ENCODE measurements at places on chromosomes 4 and X.

DNA sequence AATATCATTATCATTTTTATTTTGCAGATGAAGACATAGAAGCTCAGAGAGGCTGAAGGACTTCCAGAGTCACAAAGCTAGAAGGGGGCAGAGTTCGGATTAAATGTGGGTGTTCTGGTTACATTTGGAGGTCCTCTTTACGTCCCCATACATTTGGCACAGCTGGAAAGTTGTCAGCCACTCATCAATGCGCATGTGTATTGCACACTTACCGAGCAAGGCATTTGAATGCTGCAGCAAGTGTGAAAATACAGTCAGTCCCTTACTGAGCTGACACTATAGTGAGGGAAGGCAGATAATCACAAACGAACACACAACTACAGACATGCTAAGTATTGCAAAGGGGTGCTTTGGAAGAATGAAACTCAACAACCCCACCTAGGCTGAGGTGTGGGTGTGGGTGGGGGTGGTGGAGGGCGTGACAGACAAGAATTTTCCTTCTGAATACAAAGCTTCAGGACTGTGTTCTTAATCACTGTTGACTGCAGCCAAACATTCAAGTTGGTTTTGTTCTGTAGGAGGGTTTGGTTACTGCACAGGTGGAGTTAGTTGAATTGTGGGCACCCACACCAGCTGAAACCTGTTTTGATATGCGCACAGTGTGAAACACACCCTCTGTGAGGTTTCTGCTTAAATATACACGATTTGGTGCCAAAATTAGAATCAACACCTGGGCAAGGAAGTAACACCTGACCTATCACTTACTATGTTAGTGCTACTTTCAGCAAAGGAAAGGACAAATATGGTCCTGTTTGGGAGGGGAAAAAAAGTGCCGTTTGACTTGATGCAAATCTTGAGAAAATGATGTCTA, 72.4 kb downstream of the COQ2 start:
- no peak for DNase-seq

- DNase-seq, result no peak
Observed at GRCh38 chr4:13597604-13598003, 29.9 kb downstream of the BOD1L1 start.

GRCh38 chr4:31045151-31045550, 325.0 kb downstream of the PCDH7 start:
- DNase-seq, result no peak

DNA sequence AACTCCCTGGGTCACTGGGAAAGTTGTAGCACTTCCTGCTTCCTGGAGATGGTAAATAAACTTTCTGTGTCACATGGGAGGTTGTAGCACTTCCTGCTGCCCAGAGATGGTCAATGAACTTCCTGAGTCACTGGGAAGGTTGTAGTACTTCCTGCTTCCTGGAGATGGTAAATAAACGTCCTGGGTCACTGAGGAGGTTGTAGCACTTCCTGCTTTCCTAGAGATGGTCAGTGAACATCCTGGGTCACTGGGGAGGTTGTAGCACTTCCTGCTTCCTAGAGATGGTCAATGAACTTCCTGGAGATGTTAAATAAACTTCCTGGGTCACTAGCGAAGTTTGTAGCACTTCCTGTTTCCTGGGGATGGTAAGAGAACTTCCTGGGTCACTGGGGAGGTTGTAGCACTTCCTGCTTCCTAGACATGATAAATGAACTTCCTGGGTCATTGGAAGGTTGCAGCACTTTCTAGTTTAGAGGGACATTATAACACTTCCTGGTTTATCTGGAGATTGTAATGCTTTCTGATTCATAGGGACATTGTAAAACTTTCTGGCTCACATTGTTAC, 62.3 kb upstream of the CD99 start:
- DNase-seq, result no peak

DNA sequence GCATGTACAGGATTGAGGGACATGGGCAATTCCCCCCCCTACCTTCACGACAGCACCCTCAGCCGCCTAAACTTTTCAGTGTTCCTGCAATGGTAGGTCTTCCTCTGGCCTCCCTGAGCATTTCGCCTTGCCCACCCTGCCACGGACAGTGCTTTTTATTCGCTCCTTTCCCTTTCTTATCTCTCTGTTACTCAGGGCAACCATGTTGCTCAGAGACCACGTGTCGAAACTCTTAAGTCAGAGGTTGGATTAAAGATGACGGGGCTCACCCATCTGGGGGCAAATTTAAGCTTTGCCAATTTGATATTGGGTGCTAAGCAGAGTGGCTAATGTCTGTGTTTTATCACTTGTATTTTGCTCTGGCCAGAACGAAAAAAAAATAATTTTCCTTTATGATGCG, 20.4 kb downstream of the TENM3 start:
- no peak for DNase-seq

GRCh38 chrX:26586570-26586969, 370.6 kb downstream of the MAGEB5 start:
- no peak for DNase-seq

- no peak for DNase-seq
Observed at GRCh38 chr4:156109943-156110900, 156.6 kb upstream of the CTSO start.

- no peak for DNase-seq
Observed at GRCh38 chr4:126779436-126780166, 853.2 kb upstream of the INTU start.

DNA sequence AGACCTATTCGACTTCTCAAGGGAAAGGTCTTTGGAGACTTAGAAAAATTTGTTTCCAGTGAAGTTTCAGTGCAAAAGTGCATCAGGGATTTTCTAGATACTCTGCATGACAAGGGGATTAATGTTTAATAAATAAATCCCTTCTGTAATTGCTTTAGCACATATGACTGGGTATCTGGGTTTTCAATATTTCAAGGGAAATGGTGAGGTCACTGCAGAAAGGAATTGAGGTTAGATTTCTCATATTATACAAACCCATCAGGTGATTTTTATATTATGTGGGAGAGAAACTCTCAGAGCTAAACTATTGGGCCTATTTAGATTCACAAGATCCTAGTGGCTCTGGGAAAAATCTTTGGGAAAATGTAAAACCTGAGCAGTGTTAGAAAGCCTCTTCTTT, 48.3 kb upstream of the SLC4A4 start:
- DNase-seq, result no peak

DNA sequence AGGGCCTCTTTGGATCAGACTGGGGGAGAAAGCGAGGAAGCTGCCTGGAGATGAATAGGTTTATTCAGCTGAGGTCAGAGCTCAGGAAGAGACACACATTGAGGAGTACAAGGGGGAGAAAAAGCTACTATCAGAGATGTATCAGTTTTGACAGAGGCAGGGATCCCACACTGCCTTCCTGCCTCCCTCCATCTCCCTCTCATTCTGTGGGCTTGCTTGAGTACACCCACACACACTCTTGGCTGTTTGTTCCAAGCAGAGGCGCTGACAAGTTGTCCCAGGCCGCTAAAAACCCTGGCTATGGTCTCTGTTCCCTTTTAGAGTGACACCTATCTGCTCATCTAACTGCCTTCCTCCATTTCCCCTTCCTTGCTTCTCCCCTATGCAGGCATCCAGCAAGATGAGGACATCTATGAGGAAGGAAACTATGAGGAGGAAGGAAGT, 5.2 kb downstream of the TSPYL2 start:
- DNase-seq, result no peak

- DNase-seq, result no peak
Observed at GRCh38 chr4:67550857-67551256, 5.6 kb upstream of the CENPC start.

GRCh38 chr4:56701161-56701480, 20.0 kb upstream of the HOPX start:
- DNase-seq, result no peak

GRCh38 chrX:135639066-135639780, 74.2 kb upstream of the CT45A1 start:
- no peak for DNase-seq

DNA sequence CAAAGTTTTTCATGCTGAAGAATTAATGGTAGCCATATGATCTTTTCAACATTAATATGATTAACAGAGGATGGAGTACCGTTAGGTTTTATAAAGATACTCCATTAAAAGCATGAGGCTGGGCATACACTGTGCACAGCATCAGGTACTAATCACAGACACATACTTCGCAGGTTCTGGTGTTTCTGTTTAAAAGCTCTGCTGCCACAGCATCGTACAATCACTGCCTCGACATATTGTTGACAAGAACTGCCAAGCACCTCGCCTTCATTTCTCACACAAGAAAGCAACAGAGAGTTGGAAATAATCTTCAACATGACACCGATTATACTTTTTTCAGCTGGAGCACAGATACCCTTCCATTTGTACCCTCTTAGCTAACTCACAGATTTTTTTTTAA, 753.4 kb upstream of the FAM241A start:
- no peak for DNase-seq

DNA sequence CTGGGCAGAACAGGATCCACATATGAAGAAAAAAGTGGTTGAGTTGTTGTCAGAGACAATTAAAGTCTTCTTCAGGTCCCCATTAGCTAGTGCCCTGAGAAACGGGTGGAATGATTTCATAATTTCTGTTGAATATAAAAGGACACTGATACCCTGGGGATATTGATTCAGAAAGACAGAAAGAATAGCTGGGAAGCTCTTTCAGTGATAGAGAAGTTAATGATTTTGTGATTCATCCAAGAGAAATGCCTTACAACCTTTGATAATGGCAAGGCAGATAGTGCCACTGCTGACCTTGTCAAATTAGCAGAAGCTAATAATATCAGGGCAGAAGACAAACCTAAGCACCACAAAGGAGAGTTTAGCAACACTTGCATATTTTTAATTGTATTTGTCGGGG, 37.9 kb downstream of the UNC5C start:
- no peak for DNase-seq

- DNase-seq, result no peak
Observed at GRCh38 chr4:34731070-34731469, 1513.2 kb downstream of the ARAP2 start.

DNA sequence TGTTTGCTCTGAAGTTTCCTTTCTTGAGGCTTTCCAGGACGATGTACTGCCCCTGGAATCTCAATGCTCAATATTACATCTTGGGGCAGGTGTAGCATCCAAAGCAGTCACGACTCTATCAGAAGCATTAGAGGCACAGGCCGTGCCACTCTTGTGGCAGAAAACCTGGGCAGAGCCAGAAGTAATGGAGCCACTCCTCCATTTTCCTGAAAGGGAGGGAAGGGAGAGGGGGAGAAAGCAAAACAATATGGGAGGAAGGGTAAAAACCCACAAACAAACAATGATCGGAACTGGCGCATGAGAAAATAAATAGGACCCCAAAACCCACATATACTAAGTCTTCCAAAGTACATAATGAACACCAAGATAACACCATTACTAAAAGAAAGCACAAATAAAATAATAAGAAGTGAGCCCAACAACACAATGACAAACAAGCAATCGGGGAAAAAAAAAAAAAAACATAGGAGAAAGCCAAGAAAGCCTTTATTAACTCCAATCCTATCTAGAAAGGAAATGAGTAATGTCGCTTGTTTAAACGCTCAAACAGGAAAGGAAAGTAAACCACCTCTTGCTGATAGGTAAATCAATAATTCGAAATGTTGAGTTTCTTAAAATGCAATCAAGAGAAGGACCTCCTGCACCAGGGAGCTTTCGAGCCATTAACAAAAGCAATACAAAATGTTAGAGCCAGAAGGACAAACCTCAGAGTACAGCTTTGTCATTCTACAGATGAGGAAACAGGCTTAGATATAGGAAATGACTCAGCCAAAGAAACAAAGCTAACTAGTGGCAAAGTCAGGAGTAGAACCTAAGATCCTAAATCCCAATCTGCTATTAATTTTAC, 117.4 kb downstream of the ATRX start:
- DNase-seq, result no peak

DNA sequence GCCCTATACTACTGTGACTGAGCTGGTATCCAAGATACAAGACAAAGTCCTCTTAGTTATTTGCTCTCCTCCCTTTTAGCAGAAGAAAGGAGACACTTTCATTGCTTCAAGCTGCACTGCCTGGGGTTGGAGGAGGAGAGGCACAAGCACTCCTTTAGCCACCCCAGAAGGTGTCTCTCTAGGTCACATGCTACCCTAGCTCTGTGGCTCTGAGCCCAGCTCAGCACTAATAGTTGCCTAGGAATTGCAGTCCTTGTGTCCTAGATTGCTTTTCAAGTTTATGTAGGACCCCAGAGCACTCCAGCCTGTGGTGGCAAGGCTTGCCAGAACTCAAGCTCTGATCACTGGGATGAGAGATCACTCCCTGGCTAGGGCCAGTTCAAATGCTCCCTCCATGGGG, 24.4 kb upstream of the LHFPL1 start:
- no peak for DNase-seq

DNA sequence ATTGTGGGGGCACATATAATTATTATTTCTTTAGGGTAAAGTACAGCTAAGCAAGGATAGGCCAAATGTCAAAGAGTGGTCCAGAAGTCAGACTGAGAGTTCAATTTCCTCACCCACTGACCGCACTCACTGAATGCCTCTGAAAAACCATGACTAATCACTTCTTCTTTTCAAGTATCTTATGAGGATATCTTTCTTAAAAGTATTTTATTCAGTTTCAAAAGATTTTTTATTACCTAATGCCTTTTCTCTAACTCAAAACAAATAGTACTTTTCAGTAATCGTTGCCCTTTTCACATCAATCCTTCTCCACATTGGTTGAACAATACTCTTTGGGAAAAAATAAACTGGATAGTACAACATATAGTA, 61.7 kb upstream of the CAMK2D start:
- no peak for DNase-seq

DNA sequence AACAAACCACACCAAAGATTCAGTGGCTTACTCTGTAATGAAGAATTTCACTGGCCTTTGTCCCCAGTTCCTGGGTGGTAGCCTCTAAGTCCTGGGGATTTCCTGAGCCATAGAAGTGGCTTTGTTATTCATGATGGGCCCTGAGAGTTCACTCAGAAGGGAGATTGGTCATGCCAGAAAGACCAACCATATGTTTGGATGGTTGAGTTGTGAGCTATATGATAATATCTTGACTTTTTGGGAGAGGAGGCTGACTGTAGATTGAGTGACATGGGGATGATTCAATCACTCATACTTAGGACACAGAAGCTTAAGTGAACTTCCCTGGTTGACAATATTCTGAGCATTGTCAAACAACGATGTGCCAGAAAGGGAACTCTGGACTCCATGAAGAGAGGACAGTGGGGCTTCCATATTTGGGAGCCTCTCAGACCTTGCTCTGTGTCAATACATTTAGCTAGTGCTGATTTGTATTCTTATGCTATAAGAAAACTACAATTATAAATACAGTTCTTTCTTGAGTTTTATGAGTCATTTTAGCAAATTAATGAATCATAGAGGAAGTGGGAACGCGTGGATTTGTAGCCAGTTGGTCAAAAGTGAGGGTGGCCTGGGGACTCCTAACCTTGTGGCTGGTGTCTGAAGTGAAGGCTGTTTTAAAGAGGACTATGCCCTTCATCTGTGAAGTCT, 392.0 kb downstream of the GBA3 start:
- no peak for DNase-seq

GRCh38 chr4:159484864-159485263, 382.0 kb downstream of the RAPGEF2 start:
- DNase-seq, result no peak

GRCh38 chrX:4277122-4277521, 563.7 kb upstream of the PRKX start:
- DNase-seq, result no peak

All from NCI-H187 (cell line).